Neural progenitor cell (in vitro differentiated cells): ENCODE measurements at places on chromosomes 12 and 14.
A peak's percentile ranks its signal among the peaks of the same experiment; 100 is the strongest.

DNA sequence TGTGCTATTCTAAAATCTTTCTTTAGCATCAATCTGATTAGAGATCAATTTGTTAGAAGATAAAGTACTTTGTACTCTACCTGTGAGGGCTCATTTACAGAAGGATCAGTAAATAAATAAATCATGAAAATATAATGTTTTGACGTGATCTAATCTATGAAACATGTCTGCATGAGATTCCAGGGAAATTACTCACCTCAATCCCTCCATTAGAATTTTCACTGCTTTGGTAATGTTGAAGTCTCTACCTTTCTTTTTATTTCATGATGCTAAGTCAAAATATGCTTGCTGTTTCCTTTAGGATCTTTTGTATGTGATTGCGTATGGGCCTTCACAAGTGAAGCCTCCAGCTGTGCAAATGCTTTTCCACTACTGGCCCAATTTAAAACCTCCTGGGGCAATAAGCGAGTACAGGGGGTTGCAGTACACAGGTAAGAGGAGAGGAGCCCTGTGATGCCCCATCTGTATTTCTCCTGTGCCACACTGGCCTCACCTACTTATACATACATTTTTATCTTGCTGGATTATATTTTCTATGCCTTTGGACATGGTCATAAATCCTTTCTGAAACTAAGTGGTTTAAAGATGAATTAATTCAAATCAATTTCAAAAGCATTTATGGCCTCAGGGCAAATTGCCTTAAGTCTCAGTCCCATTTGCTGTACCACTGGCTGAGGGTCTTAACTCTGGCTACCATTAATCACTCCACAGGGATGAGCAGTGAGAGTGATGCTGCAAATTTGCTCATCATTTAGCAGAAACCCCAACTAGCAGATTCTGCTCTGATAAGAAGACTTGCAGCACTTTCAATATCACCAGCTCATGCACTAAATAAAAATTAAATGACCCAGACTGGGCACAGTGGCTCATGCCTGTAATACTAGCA is 66.4 kb downstream of the UNC79 start:
- no peak for DNase-seq

- DNase-seq: no peak
These were observed 17.1 kb upstream of the MED13L start for GRCh38 chr12:116294454-116295165.

DNA sequence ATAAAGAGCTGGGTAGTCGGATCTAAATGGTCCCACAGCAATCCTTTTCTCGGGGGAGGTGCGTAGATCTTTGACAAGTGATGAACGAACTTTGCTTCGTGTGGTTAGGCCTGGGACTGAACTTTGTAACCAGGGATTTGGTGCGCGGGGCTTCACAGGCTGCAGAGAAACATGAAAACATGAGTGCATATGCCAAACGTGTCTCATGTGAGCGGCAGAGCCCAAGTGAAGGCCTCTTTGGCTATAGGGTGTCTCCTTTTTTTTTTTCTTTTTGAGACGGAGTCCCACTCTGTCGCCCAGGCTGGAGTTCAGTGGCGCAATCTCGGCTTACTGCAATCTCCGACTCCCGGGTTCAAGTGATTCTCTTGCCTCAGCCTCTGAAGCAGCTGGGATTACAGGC is 12.0 kb upstream of the RIOX1 start:
- no peak for DNase-seq

DNA sequence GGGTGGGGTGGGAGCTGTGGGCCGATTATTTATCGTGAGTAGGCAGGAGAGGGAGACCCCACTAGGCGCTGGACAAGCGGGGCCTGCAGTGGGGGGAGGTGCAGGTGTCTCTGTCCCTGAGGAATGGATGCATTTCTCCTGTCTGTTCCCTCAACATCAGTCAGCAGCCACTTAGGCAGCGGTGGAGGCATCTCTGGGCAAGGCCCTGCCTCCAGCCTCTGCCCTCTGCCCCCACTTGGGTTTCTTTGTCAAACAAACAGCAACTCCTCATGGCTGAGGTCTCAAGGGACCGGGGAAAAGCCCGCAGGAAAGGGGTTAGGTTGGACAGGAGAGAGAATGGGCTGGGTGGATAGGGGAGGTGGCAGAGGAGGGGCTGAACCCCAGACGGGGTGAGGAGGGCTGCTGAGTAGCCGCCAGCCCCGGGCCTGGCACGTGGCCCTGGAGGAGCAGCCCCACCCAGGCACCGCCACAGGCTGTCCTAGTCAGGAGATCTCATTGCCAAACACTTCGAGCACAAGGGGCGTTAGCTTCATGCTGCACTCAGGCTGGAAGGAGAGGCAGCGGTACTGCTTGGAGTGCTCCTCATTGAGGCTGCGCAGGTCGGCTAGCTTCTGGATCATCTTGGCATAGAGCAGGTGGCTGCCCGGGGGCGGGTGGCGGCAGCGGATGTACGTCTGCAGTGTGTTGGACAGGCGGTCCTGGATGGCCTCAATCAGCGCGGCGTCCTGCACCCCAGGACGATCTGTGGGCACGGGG is 24.7 kb upstream of the HDAC7 start:
- DNase-seq: no peak

DNA sequence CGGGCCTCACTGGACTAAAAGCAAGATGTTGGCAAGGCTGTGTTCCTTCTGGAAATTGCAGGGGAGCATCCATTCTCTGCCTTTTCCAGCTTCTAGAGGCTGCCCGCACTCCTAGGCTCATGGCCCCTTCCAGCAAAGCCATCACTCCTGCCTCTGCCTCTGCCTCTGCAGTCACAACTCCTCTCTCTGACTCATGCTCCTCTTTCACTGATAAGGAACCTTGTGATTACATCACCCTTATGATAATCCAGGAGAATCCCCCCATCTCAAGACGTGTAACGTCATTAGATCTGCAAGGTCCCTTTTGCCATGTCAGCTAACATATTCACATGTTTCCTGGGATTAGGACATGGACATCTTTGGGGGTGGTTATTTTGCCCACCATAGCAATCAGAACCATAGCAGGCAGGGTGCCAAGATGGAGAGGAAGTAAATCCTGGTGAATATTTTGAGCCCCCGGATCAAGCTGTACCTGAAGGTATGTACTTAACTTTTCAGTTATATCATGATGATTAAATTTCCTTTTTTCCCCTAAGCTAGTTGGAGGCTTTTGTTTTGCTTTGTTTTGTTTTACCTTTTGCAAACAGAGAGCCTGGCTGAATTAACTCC is 123.6 kb downstream of the SCARB1 start:
- no peak for DNase-seq

GRCh38 chr12:48995086-48995879 is 3.9 kb downstream of the DDN start:
- DNase-seq: peak; percentile 94

GRCh38 chr12:30732954-30733637 is 21.7 kb downstream of the CAPRIN2 start:
- DNase-seq: no peak

DNA sequence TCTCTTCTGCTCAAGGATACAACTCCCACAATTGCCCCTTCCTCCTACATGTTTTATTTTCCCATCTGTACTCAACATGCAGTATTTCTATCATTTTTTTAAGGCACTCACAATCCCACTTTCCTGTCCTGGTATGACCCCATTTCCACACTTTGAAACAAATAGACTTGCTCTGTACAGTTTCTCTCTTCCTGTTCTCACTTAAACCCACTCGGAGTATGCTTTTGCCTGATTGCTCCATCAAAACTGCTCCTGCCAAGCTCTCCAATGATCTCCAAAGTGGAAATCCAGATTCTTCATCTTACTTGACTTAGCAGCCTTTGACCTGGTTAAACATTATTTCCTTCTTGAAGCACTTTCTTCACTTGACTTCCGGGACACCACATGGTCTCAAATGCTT is 384.5 kb downstream of the SEC23A start:
- DNase-seq: no peak

DNA sequence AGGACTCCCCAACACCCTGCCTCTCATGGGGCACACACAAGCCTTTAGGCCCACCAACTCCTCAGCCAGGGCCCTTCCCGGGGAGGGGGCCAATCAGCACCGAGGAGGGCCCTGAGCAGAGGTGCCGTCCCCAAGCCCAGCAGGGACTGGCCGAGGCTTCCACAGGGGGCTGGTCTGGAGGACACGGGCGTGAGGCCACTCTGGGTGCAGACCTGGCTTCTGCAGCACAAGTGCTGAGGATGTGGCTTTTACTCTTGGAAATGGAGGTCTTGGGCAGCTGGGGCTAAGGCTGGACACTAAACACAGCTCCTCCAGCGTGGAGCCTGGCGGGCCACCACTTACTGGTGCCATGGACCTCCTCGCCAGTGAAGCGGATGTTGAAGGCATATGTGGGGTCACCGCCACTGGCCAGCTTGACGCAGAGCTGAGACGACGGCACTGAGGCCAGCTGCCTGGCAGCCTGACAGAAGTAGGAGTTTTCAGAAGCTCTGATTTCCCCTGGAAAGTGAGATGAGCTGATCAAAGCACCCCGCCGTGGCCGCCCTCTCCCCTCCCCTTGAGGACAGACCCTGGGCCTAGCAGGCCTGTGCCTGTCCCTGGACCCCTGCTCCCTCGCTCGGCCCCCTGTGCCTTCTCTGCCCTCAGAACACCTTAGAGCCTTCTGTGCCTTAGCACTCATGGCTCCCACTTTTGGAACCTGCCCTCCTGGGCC is 44.0 kb downstream of the TRAFD1 start:
- DNase-seq: no peak

DNA sequence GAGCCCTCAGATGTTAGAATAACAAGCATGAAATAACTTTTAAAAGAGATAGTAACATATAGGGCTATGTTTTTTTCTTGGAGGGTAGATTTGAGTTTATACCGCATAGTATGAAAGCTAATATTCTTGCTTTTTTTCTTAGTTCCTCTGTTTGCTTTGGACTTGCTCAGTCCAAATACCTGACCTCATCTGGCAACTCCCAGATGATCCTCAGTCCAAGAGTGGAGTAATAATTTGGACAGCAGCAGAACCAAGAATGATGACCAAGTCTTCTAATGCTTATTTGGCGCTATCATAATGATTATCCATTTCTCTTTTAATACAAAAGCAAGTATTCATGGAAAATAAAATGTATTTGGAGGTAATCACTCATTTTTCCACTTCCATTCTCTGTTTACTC is 45.6 kb downstream of the GUCY2C start:
- DNase-seq: no peak

- no peak for DNase-seq
These were observed 84.7 kb downstream of the ACSS3 start for GRCh38 chr12:81162391-81163136.

DNA sequence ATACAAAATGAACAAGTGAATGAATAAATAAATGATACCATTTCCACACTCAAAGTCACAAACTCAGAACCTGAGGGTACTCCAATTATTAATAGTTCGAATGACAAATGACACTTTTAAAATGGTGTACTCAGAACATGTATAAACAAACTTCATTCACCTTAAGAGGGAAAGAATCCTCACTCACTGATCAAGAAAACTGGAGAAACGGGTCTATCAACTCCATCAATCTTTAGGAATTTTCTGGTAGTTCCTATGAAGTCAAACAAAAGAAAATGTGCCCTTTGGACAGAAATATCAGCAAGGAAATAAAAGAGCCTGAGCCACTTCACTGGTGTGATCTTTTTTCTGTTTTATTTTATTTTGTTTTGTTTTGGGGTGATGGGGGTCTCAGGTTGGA is 5.2 kb upstream of the NRDE2 start:
- no peak for DNase-seq

GRCh38 chr12:84075991-84076390 is 836.6 kb downstream of the SLC6A15 start:
- DNase-seq: no peak

DNA sequence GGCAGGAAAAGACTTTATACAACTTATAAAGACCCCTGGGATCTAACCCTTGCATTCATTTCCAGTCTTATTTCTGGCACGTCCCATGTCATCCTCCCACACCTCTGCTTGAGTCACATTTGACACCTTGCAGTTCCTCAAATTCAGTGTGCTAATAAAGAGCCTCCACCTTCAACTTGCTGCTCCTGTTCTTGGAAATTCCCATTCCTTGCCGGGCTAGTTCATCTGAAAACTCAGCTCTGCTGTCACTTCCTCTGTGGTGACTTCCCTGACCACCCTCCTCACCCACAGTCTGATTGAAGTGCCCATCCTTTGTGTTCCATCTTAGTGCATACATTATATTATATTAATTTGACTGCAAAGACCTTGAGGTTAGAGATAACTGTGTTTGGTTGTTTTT is 37.4 kb upstream of the PSMA6 start:
- DNase-seq: no peak

DNA sequence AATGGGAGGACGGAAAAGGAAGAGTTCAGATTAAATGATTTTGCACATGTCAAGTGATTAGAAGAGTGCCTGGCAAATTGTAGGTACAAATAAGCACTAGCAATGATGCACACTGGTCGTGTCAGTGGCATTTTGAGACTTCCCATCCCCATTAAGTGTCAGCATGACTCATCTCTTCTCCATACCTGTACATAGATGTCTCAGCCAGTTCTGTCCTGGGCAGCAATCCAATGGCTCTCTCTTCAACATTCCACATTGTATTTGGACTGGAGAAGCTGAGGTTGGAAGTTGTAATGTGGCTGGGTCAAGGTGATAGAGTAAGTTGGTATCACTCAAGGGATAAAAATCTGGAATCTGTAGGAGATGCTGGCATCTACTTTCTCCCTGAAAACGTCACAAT is 742.7 kb downstream of the VRK1 start:
- no peak for DNase-seq

GRCh38 chr14:36807727-36808126 is 146.1 kb downstream of the PAX9 start:
- DNase-seq: peak; percentile 21

DNA sequence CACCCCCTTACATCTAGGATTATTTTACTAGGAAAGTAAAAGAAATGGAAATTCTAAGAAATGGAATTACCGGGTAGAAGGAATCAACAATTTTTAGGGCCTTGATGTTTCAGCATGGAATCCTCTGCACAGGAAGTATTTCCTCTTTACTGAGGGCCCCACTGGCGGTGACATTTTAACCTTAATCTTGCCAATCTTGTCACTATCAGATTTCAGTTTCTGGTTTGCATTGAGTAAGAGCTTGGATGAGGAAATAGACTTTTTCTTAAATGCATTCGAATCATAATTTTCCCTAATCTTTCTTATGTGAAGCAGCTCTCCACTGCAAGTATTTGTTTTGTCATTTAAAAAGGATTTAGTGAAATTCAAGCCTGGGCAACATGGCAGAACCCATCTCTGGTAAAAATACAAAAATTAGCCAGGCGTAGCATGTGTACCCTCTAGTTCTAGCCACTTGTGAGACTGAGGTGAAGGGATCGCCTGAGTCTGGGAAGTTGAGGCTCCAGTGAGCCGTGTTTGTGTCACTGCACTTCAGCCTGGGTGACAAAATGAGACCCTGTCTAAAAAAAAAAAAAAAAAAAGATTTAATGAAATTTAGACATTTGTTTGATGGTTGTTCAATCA is 40.7 kb downstream of the TPCN1 start:
- no peak for DNase-seq

- no peak for DNase-seq
These were observed 71.7 kb upstream of the CPNE8 start for GRCh38 chr12:38977132-38977531.

GRCh38 chr12:57514720-57515407 is 5.5 kb downstream of the DDIT3 start:
- no peak for DNase-seq

- DNase-seq: peak; percentile 72
These were observed 855.3 kb downstream of the DIO2 start for GRCh38 chr14:79356040-79356439.

- peak; percentile 50 for DNase-seq
These were observed 147.4 kb upstream of the EGLN3 start for GRCh38 chr14:34098045-34098984.

- no peak for DNase-seq
These were observed 23.4 kb downstream of the COQ6 start for GRCh38 chr14:73973497-73973896.
